ENCODE measurements at places on chromosomes 6 and 20.

DNA sequence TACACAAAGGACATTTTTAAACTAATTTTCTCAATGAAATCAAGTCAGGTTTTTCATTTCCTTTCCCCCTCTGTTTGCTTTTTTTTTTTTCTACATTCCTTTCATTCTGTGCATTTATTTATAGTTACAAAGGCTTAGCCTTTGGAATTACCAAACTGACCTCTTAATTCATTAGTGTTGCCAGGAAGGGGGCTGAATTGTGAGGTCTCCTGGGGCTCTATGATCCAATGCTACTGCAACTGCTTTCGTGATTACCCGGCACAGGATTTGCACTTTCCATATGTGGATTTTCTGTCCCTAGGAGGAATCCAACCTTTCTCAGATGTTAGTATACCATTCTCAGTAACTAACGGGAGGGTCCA lies 35.3 kb downstream of the NEDD9 start:
- no peak for DNase-seq

GRCh38 chr6:43922426-43923375 lies 152.7 kb downstream of the VEGFA start:
- no peak for DNase-seq

DNA sequence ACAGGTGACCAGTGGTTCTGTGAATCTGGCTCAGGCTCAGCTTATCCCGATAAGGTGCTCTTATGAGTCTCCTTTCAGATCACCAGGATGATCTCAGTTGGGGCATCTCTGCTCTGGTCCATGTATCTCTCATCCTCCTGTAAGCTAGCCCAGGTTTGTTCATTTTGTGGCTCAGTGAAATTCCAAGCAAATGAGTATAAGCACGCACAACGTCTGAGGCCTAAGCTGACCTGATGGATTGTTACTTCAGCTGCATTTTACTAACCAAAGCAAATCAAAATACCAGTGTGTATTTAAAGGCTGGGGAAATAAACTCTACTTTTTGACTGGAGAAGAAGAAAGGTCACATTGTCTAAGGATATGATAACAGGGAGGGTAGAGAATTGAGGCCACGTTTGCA lies 551.0 kb upstream of the BTBD3 start:
- no peak for DNase-seq

DNA sequence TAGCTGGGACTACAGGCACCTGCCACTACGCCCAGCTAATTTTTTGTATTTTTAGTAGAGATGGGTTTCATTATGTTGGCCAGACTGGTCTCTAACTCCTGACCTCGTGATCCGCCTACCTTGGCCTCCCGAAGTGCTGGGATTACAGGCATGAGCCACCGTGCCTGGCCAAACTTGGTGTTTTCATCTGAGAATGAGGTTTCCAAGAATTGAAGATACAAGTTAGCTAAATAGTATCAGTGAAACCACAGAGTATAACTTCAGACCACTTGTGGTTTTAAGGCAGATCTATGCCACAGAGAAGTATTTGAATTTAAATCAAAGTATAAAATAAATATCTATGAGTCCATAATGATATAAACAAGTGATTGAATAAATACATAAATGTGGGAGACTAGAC lies 70.1 kb downstream of the SLC16A10 start:
- DNase-seq = no peak

GRCh38 chr20:829551-829950 lies 4.0 kb upstream of the FAM110A start:
- DNase-seq = no peak

DNA sequence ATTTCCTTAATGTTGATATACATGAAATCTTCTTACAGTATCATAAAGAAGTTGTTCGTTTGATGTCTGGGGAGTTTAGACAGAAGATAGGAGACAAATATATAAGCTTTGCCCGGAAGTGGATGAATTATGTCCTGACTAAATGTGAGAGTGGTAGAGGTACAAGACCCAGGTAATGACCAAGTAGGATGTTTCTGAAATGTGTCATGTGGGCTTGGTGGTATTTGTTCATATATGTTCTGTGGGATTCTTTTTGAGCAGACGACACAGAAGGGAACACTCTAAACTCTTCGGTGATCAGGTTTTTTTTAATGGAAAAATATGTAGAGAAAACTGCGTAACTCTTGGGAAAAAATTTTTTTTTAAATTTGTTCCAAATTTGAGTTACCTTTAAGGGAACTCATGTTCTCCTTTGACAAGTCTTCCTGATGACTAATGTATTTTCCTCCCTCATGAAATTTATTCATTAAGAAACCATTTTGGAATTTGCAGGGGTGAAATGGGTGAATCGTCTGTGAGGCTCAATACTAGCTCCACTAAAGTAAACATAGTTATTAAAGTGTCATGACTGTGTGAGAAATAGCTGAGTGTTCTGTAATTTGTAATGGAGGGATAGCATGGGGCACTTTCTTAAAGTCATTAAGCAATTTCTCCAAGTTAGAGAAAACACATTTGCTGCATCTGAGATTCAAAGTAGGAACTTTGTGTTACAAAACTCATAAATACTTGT lies 100.6 kb downstream of the MAP3K4 start:
- no peak for DNase-seq

GRCh38 chr6:8352335-8352965 lies 82.9 kb downstream of the SLC35B3 start:
- DNase-seq = no peak
